ENCODE measurements at places on chromosomes 6 and 20.

DNA sequence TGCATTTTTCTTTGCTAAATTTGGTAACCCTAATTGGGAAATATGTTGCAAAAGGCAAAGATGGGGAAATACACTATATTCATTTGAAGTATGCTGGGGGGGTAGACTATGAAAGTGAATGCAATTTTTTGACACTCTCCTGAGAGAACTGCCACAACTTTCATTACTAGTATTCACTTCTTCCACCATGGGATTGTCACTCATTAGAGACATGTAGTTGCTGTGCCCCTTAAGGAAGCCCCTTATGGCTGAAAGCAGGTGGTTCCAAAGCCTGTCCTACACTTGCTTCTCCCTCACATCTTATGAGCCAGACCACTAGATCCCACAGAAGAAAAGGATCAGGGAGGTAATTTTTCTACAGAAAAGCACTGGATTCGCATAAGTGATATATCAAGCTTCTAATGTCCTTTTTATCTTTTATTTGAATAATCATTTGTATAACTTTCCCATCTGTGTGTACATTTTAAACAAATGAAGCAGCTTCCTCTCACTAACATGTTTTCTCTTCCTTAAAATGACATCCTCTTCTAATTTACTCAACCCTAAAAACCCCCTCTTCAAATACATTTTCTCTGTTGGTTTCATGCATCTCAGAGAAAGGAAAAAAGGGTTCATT is 83.8 kb downstream of the GCLC start:
- no peak for DNase-seq

- DNase-seq: no peak
Observed at GRCh38 chr20:37807471-37808232, 95.3 kb upstream of the VSTM2L start.

DNA sequence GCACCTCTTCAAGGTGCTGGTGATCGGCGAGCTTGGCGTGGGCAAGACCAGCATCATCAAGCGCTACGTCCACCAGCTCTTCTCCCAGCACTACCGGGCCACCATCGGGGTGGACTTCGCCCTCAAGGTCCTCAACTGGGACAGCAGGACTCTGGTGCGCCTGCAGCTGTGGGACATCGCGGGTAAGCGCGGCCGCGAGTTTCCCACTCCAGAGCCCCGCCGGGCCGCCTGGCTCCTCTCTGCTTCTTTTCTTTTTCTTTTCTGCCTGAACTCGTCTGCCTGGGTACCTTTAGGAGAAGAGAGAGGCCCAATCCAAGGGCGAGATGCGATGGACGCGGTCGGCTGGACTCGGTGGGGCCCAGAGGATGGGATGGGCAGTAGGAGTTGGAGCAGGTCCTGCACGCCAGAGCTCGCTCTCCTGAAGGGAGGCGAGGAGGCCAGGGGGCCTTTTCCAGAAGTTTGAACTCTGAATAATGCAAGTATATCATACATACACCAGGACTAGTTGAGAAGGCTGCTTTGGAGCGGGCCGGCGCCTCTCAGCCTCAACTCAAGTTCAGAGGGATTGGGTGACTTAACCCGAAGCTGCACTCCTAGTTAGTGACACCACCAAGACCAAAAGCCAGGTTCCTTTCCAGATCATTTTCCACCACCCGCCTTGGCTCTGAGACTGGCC is 445 bp downstream of the RAB32 start:
- DNase-seq: no peak

DNA sequence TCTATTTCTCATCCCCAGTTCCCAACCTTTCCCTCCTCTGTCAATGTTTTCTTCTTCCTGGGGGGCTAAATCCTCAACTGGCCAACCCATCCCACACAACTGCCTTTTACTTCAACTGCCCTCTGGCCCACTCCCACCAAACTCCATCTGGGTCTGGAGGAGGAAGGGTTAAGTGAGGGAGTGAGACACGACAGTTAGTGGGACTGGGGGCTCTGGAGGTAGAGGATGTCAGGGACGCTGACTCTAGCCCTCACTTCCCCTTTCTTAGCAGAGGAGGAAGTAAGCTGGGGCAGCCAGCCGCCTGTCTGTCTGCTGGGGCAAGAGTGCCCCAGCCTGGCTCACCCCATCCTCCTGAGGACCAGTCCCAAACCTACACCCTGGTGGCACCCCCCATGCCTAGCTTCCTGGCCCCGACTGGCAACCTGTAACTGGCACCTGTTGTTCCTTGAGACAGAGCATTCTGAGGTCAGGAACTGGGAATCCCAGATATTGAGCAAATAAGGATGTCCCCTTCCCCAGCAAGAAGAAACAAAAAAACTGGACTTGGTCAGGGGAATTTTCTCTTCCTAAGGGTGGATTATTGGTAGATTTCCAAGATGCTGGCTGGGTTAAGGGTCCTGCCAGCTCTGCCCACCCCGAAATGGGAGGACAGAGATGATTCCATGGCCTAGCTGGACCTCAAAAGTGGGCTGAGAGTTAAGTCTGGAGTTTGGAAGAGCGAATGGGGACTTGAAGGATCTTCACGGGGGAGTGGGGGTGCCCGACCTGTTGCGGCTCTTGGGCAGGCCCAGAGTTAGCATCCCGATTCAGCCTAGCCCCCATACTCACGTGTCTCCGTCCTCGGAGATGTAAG is 971 bp downstream of the NFKBIE start:
- no peak for DNase-seq

- no peak for DNase-seq
Observed at GRCh38 chr6:125913864-125914351, 42.7 kb upstream of the HINT3 start.

- no peak for DNase-seq
Observed at GRCh38 chr6:26575494-26575939, 21.2 kb upstream of the ABT1 start.

- DNase-seq: no peak
Observed at GRCh38 chr6:167805349-167806060, 21.2 kb upstream of the AFDN start.

GRCh38 chr6:9139746-9140145 is 704.4 kb upstream of the SLC35B3 start:
- no peak for DNase-seq

GRCh38 chr6:109239160-109239559 is 143.1 kb downstream of the CD164 start:
- DNase-seq: no peak

DNA sequence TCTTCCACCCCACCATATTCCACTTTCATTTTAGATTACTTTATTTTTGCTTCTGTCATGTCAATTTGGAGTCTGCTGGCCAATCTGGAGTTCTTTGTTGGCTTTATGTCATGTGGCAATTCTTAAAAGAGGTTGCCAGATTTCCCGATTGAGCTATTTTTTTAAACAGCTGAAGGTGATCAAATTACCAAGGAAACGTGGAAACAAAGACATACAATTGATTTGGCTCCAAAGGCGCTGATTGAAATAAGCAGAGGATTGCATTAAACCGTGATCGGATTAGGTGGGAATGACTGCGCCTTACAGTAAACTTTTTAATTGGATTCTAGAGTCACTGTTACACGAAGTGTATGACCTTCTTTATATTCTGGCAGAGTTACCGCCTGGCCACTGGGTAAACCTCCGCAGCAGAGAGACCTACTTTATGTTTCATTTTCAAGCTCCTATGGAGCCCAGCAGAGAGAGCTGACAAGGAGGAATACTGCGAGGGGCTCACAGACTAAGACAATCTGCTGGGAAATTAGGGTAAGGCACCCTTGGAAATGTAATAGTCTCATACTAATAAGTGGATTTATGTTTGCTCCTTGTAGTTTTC is 37.9 kb downstream of the SIM1 start:
- no peak for DNase-seq

- no peak for DNase-seq
Observed at GRCh38 chr6:14816116-14816859, 429.6 kb upstream of the JARID2 start.

GRCh38 chr6:166343150-166343487 is 774 bp upstream of the SFT2D1 start:
- no peak for DNase-seq

- DNase-seq: no peak
Observed at GRCh38 chr6:30207619-30208295, 5.4 kb downstream of the TRIM26 start.

GRCh38 chr6:25342802-25343201 is 63.6 kb downstream of the CARMIL1 start:
- DNase-seq: no peak

DNA sequence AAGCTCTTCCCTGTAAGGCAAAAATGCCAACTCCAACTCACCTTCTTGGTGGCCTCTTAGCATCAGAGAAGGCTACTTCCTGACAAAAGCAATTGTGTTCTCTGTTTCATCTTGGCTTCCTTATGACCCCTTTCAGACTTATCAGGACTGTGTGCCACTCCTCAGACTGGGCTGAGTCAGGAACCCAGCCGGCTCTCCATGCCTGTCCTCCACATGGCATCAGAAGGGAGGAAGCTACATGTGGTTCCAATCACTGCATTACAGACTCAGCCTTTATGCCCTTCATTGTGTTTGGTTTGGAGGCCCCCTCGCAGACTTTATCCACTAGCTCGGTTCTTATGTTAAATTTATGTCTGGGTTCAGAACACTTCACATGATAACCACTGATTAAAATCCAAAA is 142.5 kb downstream of the SLC24A3 start:
- DNase-seq: no peak

GRCh38 chr6:83592770-83593394 is 80.5 kb downstream of the PRSS35 start:
- no peak for DNase-seq

DNA sequence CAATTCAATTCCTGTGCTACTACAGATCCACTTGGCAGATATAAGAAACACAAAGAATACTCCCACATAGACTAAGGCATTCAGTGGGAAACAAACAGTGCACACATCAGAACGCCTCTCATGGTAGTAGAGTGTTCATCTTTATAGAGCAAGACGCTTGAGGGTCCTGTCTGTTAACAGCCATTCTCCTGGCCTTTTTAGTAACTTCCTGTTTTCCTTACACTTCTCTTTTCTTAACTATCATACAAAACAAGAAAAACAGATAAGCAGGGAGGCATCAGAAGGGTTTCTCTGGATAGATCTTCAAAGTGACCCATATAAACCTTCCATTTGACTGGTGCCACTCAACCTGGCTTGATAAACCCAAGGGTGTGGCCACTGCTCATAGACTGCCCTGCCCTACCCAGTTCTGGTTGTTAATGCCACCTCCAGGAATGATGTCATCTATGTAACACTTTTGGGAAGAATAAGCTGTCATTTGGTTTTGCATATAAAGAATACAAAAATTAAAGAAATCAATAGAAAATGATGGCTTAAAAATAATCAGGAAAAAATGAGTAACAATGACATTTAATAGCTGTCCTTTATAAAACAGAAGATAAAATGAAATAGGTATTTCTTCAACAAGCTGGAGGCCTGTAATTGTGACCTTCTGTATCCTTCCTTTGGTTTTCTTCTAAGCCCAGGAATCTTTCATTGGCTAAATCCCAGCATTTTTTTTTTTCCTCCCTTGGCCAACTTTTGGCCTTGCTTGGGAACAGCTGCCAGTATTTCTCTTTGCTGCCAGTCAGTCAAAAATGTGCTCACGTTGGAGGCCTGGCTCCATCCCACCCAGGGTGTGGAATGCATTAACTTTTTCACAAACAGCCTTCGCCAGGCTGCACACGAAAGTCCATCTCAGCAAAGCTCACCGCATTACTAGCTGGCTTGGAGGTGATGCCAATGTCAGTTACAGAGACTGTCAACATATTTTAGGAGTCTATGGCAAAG is 103.5 kb downstream of the GJA10 start:
- no peak for DNase-seq

DNA sequence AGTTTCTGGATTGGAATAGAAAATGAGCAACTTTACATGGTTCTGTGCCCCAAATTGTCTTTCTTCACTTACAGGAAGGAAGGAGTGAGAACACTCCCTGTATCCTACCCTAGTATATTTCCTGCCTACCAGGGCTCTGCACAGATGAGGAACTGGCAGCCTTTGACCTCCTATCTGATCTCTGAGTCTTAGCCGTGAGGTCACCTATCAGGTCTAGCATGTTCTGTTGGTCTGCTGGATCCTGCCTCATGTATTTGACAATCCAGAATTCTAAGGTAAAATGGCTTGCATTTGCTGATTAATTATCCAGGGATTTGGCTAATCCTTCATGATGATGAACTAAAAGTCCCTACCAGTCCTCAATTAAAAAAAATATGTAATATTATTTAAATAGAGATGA is 35.0 kb upstream of the TRAM2 start:
- no peak for DNase-seq

DNA sequence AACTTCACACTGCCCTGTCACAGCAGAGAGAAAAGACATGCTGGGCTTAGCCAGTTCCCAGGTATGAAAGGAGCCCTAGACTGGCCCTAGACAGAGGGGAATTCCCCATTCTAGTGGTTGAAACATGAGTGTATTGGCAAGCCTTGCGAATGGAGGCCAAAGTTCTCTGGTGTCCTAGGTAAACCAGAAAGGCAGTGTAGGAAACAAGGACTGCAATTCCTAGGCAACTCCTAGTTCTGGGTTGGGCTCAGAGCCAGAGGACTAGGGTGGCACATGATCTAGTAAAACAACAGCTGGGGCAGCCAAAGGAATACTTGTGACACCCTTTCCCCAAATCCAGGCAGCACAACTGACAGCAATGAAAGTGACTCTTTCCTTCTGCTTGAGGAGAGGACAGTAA is 265.0 kb upstream of the EPHA7 start:
- DNase-seq: no peak

- no peak for DNase-seq
Observed at GRCh38 chr6:41914869-41915530, 5.9 kb downstream of the MED20 start.

GRCh38 chr6:35152067-35152707 is 11.0 kb upstream of the TCP11 start:
- no peak for DNase-seq

DNA sequence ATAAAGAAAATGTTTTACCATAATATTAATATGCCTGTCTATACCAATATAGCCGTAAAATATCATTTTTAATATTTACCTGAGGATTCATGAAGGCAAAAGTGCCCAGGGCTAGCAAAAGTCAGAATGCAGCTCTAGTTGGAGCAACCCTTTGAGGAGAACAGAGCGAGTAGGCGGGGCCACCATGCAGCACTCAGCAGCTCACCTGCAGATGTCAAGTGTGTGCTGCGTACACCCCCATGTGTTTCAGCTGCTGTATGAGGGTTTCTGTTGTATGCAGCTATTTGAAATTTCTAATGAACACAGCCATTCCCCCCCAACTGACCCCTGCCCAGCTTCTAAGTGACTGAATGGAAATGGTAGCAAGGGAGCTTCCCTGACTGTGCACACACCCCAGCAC is 508.0 kb downstream of the QKI start:
- no peak for DNase-seq

DNA sequence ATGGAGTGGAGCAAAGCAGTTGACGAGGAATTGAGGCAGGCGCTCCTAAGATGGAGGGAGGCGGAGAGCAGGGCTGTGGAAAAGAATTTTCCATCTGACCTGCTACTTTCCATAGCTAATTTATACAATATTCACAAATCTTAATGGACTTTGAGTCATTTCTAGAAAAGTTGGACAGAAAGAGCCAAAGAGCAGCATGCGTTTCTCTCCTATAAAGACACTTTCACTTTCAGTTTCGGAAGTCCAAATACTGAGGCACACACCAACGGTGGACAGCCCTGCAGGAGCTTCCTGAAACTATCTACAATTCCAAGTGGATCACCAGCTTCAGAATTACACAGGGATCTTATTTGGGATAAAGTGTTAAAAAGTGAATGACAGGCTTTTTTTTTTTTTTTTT is 43.5 kb downstream of the PANK2 start:
- no peak for DNase-seq
